ENCODE measurements at places on chromosomes 2 and 18. TPM values are rescaled to one million over a fixed set of nuclear protein-coding genes. Genes with fewer than 3 reads are reported as not detected.

- no peak for DNase-seq
Observed at GRCh38 chr2:16885027-16885426, 219.4 kb upstream of the CYRIA start.

DNA sequence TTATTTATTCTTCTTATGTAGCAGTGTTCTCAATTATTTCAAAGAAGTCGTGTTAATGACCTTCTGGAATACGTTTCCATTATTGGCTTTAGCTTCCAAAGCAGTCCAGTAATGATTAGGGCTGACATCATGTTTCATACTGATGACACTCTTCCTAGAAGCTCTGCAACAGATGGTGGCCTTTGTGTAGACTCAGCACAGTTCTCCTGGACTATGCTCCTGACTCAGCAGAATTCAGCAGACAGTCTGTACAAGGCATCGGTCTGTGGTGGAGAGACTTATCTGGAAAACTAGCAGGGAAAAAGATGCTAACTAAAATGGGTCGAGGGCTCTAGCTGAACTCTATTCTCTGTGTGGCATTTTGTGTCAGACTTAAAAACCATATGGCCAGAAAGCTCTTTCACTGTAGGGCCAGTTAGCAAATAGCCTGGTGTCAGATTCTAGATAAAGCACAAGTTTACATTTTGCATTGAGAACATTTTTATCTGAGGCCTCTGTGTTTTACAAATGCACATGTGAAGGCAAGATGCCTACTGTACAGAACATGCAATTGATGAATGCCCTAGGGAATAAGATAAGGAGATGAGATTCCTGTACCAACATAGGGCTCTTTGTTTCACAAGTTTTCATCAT is 35.1 kb downstream of the GULP1 start:
- DNase-seq = no peak

- no peak for DNase-seq
Observed at GRCh38 chr2:131029812-131030211, 63.4 kb downstream of the FAM168B start.

DNA sequence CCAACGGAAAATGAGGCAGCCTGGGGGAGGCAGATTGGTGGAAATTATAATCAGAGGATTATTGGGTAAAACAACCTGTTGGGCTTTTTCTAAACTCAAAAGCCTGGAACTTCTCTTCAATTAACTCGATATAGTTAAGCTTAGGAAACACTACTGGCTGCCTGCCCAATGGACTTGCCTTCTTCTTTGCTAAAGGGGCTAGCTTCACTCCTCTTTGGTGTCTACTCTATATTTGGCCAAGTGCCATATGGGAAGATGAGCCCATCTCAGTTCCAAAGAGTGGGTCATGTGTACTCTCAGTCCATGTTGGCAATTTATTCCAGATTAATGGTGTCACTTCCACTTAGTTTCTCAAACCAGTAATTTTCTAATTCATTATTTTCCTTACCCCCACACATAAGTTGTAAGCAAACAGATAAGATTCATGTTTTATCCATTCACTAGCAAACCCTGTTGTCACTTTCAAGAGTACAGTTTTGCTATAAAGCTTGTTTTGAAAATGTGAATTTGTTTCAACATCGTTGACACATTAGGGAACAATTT is 34.3 kb downstream of the DARS1 start:
- no peak for DNase-seq

DNA sequence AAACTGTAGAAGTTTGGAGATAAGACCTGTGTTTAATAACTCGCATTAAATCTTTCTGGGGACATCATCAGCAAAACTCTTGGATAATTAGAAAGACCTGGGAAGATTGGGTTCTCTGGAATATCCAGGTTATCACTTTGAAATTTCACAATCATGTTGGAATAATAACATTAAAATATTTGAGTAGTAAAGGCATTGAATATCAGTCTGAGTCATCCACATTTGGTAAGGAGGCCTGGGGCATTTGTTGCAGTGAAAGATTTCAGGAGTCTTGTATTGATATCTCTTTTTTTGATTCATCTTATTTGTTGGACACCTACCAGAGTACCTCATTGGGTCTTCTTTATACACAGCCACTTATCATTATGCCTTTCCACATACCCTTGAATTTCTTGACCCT is 95.9 kb downstream of the EPB41L5 start:
- DNase-seq = no peak

GRCh38 chr2:65877331-65878010 is 445.1 kb upstream of the SPRED2 start:
- no peak for DNase-seq

GRCh38 chr2:51105811-51106210 is 73.9 kb upstream of the NRXN1 start:
- DNase-seq = no peak

DNA sequence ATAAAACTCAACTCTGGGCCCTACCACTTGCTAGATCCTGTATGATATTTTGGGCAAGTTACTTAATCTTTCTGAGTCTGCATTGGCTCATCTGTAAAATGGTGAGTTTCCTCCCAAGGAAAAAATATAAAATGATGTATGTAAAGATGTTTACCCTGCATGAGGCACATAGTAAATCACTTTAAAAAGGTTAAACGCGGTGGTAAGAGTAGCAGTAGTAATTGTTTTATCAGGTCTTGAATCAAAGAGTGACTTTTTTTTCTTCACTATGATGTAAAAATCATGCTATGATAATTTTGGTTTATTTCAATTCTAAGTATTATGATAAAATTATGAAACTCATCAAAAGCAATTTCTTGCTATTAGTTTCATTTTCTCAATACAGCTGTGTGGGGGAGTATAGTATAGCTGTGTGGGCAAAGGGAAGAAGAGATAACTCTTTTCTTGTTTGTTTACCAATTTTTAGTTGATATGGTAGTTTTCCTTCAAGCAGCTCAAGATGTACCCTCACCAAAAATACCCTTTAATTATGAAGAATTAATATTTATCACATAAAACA is 10.7 kb downstream of the ARHGAP15 start:
- DNase-seq = no peak

DNA sequence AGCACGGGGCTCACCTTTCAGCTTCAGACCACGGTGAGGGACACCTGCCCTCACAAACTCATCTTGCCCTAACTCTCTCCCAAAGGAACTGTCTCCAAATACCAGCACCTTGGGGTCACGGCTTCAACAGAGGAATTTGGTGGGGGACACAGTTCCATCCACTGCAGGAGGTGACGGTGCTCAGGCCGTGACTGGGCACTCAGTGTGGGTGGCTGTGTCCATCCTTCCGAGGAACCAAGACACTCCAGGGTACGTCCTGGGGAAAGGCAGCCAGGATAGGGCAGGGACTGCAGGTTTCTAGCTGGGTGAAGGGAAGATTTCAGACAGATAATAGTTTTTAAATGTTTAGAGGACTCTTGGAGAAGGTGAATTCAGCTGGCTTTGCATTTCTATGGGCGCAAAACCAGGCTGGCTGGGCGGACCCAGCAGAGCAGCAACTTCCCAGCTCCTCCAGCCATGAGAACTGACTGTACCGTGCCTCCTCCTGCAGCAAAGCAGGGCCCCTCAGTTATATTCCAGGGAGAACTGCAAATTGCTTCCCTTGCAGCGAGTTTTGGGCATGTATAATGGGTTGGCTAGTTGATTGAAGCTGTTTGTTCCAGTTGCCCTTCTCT is 23.9 kb upstream of the ALLC start:
- DNase-seq = no peak

DNA sequence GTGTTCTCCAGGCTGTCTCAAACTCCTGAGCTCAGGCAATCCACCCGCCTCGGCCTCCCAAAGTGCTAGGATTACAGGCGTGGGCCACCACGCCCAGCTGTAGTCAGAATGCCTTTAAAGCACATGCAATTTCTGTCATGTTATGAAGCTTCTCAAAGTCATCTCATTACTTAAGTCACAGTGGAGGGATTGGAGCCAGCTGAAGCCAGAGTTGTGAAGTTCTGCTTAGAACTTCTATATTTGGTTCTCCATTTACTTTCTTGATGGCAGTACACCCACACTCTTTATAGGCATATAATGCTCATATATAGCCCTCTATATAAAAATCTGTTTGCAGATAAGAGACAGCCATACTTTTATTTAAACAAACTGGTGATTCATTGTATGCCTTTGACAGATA is 68.8 kb upstream of the CWC22 start:
- DNase-seq = no peak

GRCh38 chr2:200743042-200743676 is 68.6 kb upstream of the BZW1 start:
- no peak for DNase-seq

DNA sequence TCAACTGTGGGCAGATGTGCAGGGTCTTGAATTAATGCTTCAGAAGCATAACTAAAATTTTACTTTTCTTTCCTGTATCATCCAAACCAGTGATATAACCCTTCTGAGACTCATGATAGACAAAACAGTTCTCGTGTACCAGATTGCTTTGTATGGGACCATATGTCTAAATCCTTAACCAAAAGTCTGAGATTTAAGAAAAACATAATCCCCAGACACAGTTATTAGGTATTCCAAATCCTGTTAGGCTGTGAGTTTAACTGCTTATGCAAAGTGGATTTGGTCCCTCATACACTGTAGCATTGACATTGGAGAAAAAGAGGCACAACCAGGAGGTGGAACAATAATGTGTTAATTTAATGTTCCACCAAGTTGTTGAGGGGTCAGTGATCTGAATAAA is 235.0 kb downstream of the PMAIP1 start:
- DNase-seq = no peak

DNA sequence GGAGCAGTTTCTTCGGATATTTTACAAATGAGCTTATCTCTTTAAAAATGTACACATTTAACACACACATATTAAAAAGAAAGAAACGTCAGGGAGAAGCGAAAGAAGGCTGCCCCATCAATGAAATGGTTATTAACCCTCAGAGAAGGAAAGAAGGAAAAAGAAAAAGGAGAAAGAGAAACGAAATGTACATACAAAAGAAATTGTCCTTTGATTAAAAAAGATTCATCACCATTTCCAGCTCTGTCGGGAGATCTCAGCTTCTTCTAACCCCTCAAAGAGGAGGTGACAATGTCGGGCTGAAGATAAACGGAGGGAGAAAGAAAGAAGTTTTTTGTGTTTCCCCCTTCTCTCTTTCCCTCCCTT is 1.5 kb downstream of the IKZF2 start:
- DNase-seq = no peak

DNA sequence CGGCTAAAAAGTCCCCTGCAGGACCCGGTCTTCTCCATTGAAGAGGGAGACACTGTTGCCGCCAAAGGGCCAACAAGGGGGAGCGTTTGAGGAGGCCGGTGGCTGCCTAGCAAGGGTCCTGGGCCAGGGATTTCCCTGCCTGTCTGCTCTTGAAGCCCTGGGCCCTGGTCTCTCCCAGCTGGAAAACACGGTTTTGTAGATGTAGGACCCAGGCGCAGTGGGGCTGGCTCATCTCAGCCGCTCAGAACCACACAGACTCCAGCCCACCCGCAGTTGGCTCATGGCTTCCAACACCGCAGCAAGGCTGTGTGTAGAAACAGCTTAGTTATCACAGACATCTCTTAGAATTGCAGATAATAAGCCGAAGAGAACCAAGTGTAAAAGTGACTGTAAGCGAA is 57.1 kb upstream of the TWIST2 start:
- DNase-seq = no peak

The IL36A gene
- not detected for total RNA-seq

The TBR1 gene
- total RNA-seq = not detected

The IL1A gene
- 4.8 TPM for total RNA-seq

The IL36G gene
- not detected for total RNA-seq

The C18orf54 gene
- 12.3 TPM for total RNA-seq

The ICOS gene
- 61.8 TPM for total RNA-seq
